ENCODE measurements at places on chromosomes 11 and 22.

GRCh38 chr11:113351480-113351879 lies 36.1 kb upstream of the ANKK1 start:
- no peak for DNase-seq

GRCh38 chr22:32103658-32104315 lies 55.3 kb downstream of the C22orf42 start:
- DNase-seq, result no peak

- no peak for DNase-seq
These were observed 5.9 kb downstream of the OR51T1 start for GRCh38 chr11:4887591-4887990.

GRCh38 chr11:22304337-22304961 lies 33.7 kb upstream of the SLC17A6 start:
- DNase-seq, result no peak

GRCh38 chr11:9069256-9069655 lies 22.1 kb downstream of the SCUBE2 start:
- no peak for DNase-seq

DNA sequence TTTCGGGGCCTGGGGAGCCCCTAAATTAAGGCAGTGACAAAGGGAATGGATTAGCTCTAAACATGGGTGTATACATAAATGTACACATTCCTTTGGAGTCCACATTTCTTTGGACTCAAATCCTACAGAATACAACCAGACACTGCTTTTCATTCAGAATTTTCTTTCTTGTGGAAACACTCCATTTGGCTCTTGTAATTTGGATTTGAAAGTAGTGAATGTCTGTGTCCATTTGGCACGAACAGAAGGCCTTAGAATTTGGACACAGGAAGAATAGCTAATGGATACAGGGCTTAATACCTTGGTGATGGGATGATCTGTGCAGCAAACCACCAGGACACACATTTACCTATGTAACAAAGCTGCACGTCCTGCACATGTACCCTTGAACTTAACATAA lies 399.5 kb downstream of the NELL1 start:
- no peak for DNase-seq

DNA sequence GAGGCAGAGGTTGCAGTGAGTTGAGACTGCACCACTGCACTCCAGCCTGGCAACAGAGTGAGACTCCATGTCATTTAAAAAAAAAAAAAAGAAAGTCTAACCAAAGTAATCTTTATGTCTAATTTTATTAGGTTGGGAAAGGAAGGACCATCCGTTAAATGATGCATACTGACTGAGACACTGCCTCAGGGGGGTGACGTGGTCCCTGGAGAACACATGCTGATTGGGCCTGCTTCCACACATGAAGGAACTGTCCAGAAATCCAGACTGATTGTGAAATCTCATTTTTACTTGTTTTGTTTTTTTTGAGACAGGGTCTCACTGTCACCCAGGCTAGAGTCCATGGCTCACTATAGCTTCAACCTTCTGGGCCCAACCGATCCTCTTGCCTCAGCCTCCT lies 5.5 kb downstream of the SF3A1 start:
- no peak for DNase-seq

DNA sequence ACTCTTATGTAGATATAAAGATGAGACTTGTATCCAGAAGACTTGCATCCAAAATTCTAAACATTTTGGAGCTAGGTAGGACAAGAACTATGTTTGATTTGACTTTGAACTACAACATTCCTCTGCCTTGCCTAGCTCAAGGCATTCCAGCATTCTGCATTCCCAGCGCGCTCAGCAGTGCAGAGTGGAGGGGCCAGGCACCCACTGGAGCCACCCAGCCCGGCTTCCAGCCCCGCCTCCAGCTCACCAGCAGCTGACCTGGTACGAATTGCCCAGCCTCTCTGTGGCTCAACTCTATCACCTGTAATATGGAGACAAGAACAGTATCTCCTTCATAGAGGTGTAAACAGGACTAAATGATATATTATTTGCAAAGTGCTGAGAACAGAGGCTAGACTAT lies 28.8 kb downstream of the PRDM10 start:
- DNase-seq, result no peak

- no peak for DNase-seq
These were observed 136.0 kb upstream of the ARHGAP42 start for GRCh38 chr11:100550912-100551632.

DNA sequence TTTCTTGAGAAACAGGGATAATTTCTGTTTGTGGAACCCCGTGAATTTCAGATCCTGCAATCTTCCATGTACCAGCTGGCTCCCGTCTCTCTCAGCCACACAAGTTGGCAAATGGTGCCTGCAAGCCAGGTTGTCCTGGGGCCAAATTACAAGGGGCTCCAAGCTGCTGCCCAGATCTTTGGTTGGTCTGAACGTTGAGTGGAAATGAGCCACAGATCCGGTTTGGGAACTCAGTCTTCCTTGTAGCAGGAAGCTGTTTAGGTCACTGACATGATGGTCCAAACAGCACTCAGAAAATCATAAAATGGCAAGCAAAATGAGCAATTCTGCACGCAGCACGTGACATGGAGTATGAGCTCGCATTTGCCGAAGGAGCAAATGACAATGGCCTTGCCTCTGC lies 1496.4 kb downstream of the TBC1D22A start:
- no peak for DNase-seq

GRCh38 chr11:36777311-36777710 lies 179.3 kb upstream of the RAG2 start:
- no peak for DNase-seq

DNA sequence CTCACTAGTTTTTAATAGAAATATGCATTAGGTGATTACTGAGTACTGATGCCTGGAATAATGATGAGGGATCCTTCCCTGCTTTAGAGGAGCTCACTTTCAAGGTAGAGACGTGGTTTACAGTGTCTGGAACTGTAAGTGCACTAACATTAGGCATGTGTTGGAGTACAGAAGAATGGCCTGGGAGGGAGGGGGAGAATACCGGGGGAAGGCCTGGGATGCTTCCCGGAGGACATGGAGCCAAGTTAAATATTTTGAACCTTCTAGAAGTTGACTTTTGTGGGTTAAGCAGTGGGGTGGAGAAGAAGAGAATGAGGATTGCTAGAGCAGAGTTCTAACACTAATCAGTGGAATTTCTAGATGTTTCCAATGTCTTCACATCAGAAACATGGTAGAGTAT lies 261.6 kb downstream of the NELL1 start:
- DNase-seq, result no peak

DNA sequence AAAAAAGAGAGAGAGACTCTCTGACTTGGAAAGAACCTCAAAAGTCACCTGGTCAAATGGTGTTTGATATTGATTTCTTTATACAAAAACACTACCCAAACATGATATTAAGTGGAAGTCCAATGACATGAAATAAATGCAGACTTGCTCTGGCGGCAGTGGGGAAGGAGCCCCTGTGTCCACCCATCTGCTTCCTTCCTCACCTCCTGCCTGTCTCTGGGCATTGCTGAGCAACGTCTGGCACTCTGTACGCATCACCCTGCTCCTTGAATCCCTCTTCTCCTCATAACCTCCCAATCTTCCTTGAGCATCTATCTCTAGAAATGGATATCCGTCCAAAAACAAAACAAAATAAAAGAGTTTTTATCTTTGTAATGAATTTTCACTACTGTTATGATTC lies 39.9 kb upstream of the GRAMD1B start:
- no peak for DNase-seq

- DNase-seq, result no peak
These were observed 18.4 kb downstream of the TBX1 start for GRCh38 chr22:19779011-19779421.

DNA sequence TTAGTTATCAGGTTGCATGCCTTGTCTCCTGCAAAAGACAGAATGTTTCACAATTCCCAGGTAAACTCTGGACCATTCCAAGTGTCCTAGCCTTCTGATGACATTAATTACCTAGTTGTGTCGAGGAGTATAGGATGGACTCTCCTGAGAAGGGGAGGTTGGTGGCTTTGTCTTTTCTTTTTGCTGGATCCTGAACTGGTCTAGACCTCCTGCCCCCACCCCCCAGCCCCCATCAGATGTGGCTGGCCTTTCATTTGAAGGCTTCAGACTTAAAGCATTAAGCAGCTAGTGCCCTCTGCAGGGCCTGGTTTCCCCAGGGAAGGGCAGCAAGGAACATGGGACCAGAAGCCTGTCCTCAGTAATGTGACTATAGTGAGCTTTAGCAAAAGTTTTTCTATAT lies 9.7 kb downstream of the MCAM start:
- no peak for DNase-seq

- no peak for DNase-seq
These were observed 33.9 kb upstream of the TEAD1 start for GRCh38 chr11:12640355-12640754.

DNA sequence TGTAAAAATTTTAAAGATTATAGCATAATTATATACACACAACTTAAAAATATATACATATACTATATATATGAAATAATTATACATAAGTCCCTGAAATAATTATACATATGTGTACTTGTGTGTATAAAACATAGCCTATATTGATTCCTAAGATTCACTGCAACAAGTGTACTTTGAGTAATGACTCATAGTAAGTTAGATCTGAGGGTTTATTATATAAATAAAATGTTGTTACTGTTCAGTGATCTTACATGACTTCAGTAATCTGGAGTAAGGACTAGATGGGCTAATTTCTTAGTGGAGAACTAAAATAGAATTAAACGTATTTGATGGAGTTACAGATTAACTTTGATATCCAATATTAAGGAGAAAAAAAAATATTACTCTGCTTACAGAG lies 350.5 kb downstream of the CNTN5 start:
- DNase-seq, result no peak

- DNase-seq, result no peak
These were observed 8.7 kb upstream of the CABP7 start for GRCh38 chr22:29710922-29711593.

DNA sequence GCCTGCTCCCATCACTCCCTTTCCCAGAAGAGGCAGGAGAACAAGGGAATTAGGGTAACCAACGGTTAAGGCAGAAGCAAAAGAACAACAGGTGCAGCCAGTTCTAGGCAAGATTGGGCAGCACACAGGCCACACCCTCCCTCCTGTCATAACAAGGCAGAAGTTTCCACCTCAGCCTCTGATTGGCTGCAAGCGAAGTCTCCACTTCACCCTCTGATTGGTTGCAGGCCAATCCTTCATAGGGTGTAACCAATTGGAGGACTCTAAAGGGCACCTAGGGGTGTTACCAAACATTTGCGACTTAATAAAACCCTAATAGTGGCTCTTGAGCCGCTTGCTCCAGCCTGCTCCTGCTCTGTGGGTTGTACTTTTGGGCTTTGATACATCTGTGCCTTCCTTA lies 153.8 kb downstream of the CACNA1I start:
- DNase-seq, result no peak

GRCh38 chr11:68756171-68756766 lies 4.9 kb upstream of the TESMIN start:
- no peak for DNase-seq

DNA sequence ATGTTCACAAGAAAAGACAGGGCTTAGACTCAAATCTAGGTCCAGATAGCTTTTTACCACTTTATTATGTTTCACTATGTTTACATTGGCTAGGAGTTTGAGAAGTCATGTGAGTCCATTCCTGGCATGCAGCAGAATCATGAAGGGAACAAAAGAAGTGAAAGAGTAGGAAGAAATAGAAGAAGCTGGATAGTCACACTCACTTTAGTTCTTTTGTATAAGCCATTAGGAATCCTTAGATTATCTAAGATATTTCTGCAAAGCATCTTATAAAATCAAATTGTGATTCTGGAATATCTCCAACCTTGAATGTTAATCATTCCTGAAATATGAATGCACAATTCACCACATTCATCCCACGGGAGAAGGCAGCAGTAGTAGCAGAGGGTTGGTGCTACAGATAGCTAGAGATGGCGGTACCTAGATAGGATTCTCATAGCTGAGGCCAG lies 31.9 kb downstream of the MAML2 start:
- no peak for DNase-seq

DNA sequence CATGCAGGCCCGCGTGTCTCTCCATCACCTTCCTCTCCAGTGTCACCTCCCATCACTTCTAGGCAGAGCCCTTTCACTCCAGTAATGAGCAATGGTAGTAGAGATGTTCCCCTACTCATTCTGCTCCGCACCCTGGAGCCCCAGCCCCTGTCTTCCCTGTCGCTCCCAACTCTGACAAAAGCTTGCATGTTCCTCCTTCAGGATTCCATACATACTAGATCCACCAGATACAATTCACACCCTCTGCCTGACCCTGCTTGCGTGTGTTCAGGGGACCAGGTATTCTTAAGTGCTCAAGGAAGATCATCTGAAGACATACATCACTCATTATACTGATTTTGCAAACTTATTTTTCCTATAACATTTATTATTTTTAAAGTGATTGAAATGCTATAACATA lies 222.7 kb downstream of the SNX19 start:
- DNase-seq, result no peak

DNA sequence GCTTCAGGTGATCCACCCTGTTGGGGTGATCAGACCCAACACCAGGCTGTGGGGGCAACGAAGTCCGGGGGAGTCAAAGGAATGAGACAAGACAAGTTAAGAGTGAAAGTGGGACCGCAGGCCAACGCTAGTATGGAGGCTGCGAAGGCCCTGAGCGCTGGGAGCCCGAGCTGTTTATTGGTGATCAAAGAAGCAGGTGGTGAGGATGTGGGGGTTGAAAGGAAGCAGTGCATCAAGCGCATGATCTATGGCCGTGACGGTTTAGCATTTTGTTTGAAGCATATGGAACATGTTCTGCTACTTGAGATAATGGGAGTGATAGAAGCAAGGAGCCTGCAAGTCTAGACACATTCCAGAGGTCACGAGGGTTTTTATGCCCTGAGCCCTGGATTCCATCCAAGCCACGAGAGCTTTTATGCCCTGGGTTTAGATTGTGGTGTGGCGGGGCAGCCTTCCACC lies 49.5 kb downstream of the MCHR1 start:
- no peak for DNase-seq

DNA sequence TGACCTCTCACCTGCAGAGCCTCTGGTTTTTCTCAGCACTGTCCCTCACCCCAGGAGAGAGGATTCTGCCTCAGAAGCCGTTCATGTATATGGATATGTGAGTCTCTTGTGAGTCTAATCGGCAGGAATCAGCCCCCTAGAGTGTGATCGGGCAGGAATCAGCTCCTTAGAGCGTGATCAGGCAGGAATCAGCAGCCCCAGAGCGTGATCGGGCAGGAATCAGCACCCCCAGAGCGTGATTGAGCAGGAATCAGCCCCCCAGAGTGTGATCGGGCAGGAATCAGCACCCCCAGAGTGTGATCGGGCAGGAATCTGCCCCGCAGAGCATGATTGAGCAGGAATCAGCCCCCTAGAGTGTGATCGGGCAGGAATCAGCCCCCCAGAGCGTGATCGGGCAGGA lies 80.0 kb upstream of the EIF3D start:
- no peak for DNase-seq

- no peak for DNase-seq
These were observed 42.9 kb downstream of the CTNND1 start for GRCh38 chr11:57804466-57804865.

GRCh38 chr22:28874811-28875320 lies 8.5 kb upstream of the ZNRF3 start:
- DNase-seq, result no peak

- no peak for DNase-seq
These were observed 2.4 kb downstream of the IPO7 start for GRCh38 chr11:9386901-9387300.

- DNase-seq, result no peak
These were observed 16.7 kb downstream of the TECTA start for GRCh38 chr11:121117788-121118187.
